T-cell (primary cell): ENCODE measurements at places on chromosomes 16 and 17.
A peak's percentile ranks its signal among the peaks of the same experiment; 100 is the strongest.

DNA sequence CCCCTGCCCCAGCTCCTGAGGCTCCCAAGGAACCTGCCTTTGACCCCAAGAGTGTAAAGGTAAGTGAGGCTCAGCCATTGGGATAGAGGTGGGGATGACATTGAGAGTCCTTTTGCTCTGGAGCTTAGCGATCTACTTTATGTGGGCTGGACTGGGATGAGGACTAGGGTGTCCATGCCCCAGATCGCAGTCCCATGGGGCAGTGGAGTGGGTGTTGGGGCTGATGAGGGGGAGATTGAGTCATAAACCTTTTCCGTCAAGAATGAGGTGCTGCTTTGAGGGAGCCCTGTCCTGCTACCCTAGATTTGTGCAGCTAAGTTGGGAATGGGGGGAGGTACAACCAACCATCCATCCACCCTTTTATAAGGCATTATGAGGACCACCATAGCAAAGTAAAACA, 351 bp downstream of the MYL4 start:
- no peak for DNase-seq

DNA sequence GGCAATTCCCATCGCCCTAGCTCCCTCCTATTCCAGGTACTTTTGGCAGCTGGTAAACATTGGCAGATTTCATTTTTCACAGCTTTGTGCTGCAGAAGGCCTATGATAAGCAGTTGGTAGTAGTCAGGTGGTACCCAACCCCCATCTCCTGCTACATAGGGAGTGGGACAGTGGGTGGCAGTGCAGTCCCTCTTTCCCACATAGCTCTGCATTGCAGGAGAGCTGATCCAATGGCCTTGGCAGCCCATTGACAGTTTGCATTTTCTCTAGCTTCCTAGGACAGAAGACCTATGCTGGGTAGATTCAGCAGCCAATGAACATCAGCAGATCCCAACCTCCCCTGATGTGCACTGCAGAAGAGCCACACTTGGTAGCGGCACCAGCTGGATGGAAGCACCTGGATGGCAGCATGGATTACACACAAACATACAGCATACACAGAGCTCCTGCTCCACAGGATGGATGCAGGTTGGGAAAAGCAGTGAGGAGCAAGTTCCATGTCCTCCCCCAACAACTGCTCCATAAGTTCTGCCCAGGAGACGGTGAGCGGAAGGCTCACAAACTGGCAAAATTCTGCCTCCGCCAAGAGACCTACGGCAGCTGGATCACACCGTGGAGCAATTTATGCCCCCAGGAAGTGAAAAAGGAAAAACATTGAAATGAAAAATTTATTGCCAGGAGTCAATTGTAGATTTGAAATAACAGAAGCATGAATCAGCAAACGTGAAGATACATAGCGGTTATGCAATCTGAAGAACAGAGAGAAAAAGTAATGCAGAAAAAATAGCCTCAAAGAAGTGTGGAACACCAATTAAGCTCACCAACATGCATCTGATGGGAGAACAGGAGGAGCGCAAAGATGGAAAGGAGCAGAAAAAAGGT, 95.7 kb downstream of the CACNG1 start:
- DNase-seq, result no peak

DNA sequence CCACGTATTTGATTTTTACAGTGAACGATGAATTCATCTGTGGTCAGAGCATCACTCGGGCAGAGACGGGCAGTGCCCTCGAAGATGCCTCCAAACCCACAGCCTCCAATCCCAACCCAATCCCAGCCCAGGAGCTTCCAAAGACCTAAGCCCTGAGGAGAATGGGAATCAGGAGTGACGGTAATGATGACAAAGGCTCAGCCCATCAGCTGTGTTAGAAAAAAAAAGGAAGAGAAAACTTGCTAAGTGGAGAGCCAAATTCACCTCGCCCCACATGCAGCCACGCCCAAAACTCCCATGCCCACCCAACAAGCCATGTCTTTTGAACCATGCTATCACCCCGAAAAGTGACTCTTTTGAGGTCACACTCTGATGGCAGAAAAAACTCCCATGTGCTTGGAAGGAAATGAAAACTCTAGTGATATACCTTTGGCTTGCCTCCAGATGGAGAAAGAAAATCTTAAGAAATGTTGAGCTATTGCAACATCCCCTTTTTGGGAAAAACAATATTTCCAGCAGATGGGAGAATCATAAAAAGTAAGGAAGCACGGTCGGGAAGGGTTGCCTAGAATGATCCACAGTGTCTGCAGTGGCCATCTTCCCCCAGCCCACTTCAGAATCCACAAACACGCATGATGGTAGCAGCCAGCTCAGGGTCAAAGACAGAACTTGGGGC, 37.7 kb downstream of the XYLT1 start:
- no peak for DNase-seq

GRCh38 chr17:66777689-66778225, 57.2 kb upstream of the CACNG5 start:
- no peak for DNase-seq

GRCh38 chr17:14121952-14122351, 52.6 kb downstream of the COX10 start:
- no peak for DNase-seq

- DNase-seq, result no peak
These were observed 59.8 kb downstream of the TIMM22 start for GRCh38 chr17:1056761-1057160.

GRCh38 chr16:82801361-82801760, 174.6 kb downstream of the CDH13 start:
- DNase-seq, result no peak

DNA sequence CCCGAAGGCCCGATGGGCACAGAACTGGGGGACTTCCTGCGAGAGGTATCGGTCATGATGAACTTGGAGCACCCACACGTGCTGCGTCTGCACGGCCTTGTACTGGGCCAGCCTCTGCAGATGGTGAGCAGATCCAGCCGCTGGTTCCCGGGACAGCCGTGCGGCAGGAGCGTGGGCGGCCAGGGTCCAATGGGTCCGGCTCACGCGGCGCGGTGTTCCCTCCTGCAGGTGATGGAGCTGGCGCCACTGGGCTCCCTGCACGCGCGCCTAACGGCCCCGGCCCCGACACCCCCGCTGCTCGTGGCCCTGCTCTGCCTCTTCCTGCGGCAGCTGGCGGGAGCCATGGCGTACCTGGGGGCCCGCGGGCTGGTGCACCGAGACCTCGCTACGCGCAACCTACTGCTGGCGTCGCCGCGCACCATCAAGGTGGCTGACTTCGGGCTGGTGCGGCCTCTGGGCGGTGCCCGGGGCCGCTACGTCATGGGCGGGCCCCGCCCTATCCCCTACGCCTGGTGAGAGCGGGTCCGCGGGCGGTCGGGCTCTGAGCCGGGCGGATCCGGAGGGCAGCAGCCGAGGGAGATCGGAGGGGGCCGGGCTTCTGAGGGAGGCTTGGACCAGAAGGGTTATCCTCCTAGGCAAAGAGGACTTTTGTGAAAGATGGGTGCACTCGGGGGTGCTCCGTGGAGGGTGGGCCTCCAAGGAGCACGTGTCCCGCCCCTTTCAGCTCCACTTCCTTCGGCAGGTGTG, 3.0 kb downstream of the TNK1 start:
- peak; percentile 85 for DNase-seq

GRCh38 chr16:85552980-85553435, 60.1 kb upstream of the GSE1 start:
- no peak for DNase-seq

- DNase-seq, result no peak
These were observed 669 bp upstream of the DCTPP1 start for GRCh38 chr16:30430428-30430970.

DNA sequence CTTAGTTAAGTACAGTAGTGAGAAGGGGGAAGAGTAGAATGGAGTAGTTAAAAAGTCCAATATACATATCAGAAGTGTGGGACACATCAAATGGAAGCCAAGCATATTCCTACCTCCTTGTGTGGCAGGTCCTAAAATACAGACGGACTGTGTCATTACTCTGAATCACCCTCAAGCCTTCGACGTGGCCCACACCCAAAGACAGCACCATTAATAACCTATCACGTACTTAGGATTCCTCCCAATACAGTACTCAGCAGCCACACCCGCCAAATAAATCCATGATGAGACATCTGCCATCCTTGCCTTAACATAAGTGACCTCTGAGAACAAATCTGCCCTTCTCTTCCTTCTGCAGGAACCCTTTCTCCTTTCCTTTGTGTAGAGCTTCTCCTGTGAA, 38.9 kb downstream of the UBE2G1 start:
- DNase-seq, result no peak

- DNase-seq, result no peak
These were observed 8.3 kb downstream of the CCR7 start for GRCh38 chr17:40556884-40557414.

DNA sequence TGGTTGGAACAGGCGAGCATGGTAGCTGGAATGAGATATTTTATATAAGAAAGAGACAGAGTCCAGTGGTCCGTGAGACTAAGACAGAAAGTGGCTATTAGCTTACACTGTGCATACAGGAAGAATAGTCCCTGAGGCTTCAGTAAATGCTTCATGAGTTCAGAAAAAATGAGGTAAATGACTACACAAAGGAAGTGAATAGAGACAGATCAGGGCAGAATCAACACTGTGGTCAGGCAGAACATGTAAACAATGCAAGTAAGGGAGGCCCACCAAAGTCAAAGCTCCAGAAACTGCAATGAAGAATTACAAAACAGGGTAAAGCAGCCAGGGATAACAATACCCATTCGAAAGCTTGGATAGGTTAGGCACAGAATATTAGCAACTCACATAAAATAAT, 4.8 kb downstream of the ABCA10 start:
- DNase-seq, result no peak

DNA sequence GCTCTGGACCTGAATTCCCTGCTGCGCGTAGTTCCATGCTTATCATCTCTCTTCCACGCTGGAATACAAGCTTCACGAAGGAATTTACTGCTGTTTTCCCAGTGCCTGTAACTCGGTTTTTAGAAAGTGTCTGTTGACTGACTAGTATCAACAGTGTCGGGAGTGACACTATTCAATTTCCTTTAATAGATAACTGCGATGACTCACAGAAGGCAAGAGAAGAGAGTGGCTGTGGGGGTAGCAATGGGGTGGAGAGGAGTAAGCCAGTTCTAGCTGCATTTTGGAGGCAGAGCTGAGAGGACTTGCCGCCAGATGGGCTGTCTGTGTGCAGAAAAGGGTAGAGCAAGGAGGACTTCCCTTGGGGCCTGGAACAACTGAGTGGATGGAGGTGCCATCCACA, 25.2 kb downstream of the B4GALNT2 start:
- no peak for DNase-seq

GRCh38 chr17:61128661-61129115, 271.0 kb upstream of the TBX2 start:
- DNase-seq, result no peak

DNA sequence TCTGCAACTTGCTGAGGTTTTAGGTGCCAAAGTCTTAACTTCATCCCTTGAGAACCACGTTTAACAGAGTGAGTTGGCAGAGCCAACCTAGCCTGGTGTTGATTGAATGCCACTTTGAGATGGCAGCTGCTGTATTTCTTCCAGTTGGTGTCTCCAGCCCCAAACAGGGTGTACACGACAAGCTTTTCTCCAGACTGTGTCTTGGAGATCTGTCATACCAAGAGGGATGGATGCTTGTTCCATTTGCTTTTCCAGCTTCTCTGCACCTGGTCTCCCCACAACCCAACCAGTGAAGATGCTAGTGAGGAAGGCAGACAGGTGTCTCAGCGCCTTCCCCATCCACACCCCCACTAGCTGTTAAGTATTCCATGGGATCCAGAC, 141.1 kb upstream of the HS3ST2 start:
- DNase-seq, result no peak

DNA sequence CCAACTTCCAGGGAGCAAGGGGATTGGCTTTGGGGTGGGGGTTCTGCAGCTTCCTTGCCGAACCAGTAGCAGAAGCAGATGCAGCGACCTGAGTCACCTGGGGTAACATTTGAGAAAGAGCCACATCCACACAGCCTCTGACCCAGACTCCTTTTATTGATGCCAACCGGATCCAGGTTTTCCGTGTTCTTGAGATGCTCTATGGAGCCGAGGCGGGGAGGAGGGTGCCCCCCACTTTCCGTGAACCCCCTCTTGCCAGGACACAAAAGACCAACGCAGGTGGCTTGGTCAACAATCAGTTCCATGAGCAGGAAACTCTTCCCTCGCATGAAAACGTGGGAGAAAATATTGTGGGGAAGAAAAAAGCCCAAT, 125.8 kb downstream of the C16orf78 start:
- DNase-seq, result no peak

DNA sequence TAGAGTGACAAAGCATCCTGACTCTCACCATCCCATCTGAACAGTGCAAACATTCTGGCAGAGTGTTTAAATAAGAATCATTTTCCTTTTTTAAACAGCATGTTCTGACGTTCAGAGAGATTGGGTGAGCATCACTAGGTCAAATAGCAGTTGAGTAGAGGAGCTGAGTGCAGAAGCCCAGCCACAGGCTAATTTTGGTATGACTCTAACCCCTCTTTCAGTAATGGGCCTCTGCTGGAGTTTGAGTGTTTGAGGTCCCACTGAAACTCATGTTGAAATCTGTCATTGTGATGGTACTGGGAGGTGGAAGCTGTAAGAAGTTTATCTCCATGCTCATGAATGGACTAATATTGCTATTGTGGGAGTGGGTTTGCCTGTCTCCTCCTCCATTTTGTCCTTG, 194.4 kb downstream of the SALL1 start:
- DNase-seq, result no peak

DNA sequence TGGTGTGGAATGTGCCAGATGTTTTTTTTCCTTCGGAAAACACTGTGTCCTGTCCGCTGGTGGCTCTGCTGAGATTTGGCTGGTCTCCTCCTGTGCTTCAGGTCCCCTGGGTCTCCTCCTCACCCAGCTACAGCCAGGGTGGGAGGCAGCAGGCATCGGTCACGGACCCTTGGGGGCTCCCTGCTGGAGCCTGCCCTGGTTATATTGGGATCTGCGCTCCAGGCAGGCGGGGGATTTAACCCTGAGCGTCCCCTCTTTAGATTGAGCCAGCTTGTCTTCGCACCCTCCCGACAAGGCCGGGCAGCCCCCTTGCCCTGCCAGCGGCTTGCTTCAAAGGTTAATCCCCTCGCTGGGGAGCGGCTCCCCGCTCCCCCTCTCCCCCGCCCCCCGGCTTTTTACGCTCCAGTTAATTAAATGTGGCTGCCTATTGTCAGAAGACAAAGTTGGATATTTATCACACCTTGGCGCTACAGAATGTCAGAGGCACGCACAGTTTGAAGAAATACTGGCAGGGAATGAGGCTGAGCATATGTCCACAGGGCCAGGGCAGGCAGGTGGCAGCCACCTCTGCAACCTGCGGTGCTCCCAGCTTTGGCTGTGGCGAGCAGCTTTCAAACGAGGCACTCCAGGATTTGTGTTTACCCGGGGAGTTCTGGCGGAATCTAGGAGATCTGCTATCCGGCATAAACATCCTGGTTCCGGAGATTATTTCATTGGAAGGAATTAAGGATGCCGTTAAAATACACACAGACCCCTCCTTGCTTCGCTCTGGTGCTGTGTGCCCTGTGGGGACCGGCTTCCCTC, 38.2 kb upstream of the GSE1 start:
- no peak for DNase-seq

- DNase-seq, result no peak
These were observed 29.1 kb downstream of the EFCAB13 start for GRCh38 chr17:47352848-47353247.

- DNase-seq, result no peak
These were observed 222.8 kb upstream of the TNRC6C start for GRCh38 chr17:77735566-77736198.

GRCh38 chr16:79560923-79561322, 39.6 kb downstream of the MAF start:
- DNase-seq, result no peak

GRCh38 chr16:83968891-83969649, 1.0 kb downstream of the NECAB2 start:
- DNase-seq, result no peak

- no peak for DNase-seq
These were observed 223.5 kb downstream of the CYB561 start for GRCh38 chr17:63222655-63223054.

GRCh38 chr17:8729860-8730259, 14.8 kb downstream of the CCDC42 start:
- DNase-seq, result no peak
